ENCODE measurements at places on chromosomes 4 and X.

- DNase-seq: no peak
Observed at GRCh38 chr4:25069014-25069413, 38.3 kb upstream of the LGI2 start.

DNA sequence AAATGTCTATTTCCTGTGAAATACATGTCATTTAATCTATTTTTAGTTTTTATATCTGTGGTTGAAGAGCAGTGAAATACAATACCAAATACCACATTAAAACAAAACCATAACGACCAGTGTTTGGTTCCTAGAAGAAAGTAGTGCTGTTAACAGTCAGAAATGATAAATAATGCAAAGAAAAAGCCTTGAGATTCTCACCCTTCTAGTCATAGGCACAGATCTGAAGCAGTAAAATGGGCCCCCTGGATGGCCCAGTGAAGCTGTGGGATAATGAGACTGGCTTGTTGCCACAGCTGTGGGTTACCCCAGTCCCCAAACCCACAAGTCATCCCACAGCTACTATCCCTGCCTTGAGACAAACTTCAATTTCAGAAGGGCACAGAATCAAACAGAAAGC, 137.3 kb upstream of the RPL34 start:
- no peak for DNase-seq

DNA sequence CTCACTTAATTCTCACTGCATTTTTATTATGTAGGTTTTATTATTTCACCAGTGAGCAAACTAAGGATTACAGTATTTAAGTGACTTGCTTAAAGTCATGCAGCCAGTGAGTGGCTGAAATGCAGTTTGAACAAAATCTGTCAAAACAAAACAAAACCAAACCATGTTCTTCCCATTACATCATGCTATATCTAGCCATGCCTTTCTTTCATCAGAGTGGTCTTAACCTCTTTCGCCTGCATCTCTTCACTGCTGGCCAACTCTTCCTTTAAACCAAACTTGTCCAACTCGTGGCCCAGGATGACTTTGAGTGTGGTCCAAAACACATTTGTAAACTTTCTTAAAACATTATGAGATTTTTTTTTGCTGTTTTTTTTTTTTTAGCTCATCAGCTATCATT, 223.2 kb downstream of the PCDH7 start:
- DNase-seq: no peak

DNA sequence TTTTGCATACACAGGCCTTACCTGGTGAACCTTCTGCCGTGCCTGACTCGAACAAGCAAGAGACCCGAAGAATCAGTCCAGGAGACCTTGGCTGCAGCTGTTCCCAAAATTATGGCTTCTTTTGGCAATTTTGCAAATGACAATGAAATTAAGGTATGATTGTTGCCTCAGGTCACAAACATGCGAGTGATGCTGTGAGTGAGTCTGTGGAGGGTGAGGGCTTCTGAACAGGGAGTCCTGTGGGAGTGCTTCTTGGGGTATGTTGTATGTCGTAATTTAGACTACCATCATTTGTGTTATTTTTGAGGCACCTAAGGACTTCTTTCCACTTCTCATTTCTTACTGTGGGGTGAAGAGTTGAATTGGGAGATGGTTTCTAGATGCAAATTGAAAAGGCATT, 32.8 kb downstream of the HTT start:
- DNase-seq: no peak

DNA sequence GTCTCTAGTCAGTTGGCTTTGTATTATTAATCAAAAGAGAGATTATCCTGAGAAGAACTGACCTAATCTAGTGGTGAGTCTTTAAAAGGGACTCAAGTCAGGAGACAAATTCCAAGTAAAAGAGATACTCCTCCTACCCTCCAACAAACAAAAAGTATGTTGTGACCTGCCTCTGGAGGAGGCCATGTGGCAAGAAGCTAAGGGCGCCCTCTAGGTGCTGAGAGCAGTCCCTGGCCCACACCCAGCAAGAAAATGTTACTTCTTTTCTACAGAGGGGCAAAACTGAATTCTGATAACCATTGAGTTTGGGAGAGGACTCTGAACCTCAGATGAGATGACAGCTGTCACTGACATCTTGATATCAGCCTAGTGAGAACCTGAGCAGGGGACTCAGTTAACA, 953.6 kb upstream of the AGA start:
- DNase-seq: no peak

DNA sequence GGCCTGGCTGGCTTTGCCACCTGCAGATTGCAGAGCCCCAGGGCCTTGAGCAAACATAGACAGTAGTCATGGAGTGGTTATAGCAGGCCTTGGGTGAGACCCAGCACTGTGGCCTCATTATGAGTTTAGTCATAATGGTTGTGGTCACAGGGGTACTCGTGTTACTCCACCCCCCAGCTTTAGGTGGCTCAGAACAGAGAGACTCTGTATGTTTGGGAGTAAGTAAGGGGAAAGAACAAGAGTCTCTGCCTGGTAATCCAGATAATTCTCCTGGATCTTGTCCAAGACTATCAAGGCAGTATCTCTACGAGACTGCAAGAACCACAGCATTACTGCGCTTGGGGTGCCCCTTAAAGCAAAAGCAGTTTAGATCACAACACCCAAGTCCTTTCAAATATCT, 62.3 kb upstream of the SCRG1 start:
- DNase-seq: no peak

DNA sequence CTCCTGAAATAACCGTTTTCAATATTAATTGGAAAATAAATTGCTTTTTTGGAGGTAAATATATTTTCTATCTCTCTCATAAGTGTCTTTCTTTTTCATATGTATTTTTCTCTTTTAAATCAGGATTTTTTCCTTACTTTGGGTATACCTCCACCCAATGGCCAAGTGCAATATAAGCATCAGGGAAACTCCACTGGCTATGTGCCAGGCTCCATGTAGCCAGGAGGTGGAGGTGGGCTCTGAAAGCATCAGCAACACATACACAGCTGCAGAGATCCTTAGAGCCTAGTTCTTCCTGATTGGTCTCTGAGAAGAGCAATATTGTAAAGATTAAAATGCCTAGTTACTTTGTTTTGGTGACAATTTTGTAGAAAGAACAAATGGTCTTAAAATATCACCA, 3.4 kb downstream of the GABRA2 start:
- DNase-seq: no peak

GRCh38 chrX:63664741-63665140, 120.3 kb downstream of the ARHGEF9 start:
- DNase-seq: no peak

- no peak for DNase-seq
Observed at GRCh38 chr4:177404986-177405385, 37.3 kb downstream of the AGA start.

- DNase-seq: peak; percentile 31
Observed at GRCh38 chr4:150010525-150011126, 67.6 kb upstream of the DCLK2 start.

DNA sequence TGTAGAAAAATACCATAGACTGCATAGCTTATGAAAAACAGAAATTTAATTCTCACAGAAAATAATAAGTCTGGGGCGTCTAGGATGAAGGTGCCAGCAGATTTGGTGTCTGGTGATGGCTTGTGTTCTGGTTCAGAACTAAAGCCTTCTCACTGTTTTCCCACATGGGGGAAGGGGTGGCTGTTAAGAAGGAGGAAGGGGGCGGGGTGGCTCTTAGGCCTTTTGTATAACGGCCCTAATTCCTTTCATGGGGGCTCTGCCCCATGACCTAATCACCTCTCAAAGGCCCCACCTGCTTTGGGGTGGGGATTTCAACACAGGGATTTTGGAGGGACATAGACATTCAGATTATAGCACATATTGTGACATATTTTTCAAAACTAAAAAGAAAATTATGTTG, 173.2 kb upstream of the TECRL start:
- DNase-seq: no peak

- DNase-seq: no peak
Observed at GRCh38 chrX:70244881-70245280, 10.4 kb downstream of the AWAT1 start.

DNA sequence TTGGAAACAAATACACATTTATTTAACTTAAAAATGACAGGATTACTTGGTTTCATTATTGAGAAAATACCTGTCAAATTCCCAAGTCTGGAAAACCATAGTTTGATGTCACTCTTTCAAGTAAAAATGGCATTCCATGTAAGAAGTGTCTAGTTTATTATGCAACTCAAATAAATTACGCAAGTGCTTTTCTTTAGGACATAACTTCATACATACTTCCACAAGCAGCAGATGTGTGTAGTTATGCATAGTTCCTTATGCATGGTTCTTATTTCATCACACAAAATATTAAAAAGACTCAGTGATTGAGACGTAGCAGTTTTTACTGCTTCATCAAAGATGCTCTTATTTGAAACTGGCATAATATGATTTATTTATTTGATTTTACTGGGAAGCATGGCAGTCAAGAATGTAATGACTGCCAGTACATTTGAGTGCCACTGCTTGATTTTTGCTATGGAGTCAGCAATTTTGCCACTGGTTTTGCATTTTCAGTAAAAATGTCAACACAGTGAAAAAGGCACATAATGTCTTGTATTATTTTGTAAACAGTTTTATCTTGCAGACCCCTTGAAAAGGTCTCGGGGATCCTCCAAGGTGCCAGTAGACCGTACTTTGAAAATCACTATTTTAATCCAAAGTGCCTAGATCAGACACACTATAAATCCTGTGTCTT, 62.1 kb downstream of the CLCN3 start:
- no peak for DNase-seq

DNA sequence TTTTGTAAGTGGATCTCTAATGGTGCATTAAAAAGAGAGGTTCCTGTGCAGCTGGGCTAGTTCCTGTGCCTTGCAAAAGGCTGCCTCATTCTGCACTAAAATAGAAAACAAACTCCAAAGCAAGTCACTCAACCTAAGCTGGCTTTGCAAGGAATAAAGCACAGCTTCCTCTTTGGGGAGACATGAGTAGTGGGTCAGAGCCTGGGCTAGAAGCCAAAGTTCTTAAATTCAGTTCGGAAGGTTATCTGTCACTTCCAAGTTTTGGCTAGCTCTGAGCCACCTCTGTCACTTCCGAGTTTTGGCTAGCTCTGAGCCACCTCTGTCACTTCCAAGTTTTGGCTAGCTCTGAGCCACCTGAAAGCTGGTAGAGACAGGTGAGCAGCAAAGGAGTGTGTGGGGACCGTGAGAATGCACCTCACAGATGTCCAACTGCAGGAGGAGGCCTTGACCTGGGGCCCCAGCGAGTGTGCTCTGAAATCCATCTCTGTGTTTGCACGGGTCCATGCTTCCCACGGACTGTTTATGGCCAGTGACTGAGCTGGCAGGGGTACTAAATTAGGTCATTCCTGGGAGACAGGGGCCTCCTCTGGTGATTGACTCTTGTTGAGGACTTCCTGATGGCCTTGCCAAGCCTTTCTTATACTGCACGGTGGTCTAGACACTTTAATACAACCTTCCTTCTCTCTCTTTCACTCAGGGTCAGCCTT, 36.4 kb upstream of the MAMLD1 start:
- DNase-seq: no peak

GRCh38 chrX:119015407-119016237, 41.2 kb downstream of the LONRF3 start:
- peak; percentile 90 for DNase-seq

DNA sequence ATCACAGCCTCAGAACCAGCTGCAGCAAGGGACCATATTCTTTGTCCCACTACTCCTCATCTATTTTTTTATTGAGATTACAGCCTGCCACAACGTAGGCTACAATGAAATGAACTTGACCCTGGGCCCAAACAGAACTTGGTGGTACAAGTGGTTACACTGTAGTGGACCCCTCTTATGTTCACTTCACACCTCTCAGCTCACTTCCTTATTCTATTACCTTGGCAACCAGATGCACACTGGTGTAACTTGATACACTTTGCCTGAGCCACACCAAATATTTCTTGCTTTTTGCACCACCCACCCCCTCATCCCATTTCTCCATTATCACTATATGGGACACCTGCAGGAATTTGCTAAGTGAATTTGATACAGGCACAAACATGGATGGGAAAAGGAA, 105.8 kb downstream of the CXCL13 start:
- no peak for DNase-seq
